Activated T-helper 1 cell treated with anti-CD3 and anti-CD28 coated beads, Interleukin-2, amount 50 U/mL, for 16 hours (primary cell): ENCODE measurements at places on chromosomes 16 and 17.

GRCh38 chr16:159136-159849 lies 6.5 kb upstream of the HBM start:
- no peak for DNase-seq

DNA sequence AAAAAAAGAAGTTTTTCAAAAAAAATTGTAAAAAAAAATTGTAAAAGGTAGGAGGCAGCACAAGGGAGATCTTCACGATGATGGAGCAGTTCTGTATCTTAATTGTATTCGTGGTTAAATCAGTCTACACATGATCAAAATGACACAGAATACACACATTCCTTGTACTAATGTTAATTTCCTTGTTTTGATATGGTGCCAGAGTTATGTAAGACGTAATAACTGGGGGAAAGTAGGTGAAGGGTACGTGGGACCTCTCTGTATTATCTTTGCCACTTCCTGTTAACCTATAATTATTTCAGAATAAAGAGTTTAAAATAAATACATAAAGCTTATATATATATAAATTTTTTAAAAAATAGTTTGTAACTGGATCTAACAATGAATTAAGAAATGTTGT lies 36.8 kb downstream of the HELZ start:
- no peak for DNase-seq

DNA sequence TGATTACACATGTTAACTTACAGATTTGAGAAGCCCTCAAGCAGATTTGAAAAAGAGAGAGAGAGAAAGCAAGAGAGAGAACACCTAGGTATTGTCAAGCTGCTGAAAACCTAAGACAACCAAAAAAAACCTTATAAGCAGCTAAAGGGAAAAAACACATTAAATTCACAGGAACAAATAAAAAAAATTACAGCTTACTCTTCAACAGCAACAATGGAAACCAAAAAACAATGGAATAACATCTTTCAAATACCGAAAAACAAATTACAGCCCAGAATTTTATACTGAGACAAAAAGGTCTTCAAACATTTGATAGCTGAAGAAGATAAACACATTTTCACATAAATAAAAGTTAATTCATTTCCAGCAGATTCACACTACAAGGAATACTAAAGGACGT lies 8.4 kb upstream of the CFAP20 start:
- no peak for DNase-seq

DNA sequence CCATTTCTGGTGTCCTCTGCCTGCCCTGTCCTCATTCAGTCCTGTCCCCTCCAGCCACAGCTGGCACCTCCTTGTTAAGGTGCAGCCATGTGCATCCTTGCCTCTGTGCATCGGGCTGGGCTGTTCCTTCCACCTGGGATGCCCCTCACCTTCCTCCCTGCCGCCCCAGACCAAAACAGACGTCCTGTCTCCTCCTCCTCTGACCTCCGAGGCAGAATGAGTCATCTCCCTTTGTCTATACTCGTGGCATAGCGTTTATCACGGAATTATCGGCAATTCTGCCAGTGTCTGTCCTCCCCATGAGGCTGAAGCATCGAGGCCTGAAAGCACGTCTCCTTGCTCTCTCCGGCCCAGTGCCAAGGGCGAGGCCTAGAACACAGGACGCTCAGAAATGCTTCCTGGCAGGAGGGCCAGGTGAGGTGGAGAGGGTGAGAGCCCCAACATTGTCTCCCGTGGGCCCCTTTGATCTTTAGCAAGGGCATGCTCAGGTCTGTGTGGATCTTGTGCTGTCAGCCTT lies 4.6 kb downstream of the RAI1 start:
- no peak for DNase-seq

GRCh38 chr16:57807968-57808528 lies 5.8 kb upstream of the KIFC3 start:
- DNase-seq = peak; percentile 30

DNA sequence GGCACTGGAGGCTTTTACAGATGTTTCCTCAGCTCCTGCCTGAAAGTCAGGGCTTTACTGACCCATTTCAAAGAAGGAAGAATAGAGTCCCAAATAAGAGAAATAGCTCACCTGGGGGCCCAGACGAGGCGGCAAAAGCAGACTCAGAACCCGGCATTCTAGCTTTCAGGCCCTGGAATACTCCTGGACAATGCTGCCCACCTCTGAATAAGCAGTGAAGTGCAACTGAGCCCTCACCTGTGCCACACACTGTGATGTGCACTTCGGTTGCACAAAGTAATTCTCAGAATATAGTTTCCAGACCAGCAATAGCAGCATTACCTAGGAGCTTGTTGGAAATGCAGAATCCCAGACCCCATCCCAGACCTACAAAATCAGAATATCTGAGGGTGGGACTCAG lies 54.6 kb downstream of the ZNF423 start:
- no peak for DNase-seq

GRCh38 chr17:6924208-6924607 lies 71.6 kb upstream of the ALOX12 start:
- no peak for DNase-seq
